ENCODE measurements at places on chromosomes 3 and 15. TPM values are rescaled to one million over a fixed set of nuclear protein-coding genes. Genes with fewer than 3 reads are reported as not detected.

RFT1 gene
- total RNA-seq: 13.4 TPM

ERICH6 gene
- 0.40 TPM for total RNA-seq

SYNM gene
- total RNA-seq: 32.5 TPM

SUCNR1 gene
- total RNA-seq: 2.6 TPM

CPEB1 gene
- 11.0 TPM for total RNA-seq

CNTN6 gene
- 37.1 TPM for total RNA-seq

HGD gene
- 0.50 TPM for total RNA-seq

CDHR4 gene
- total RNA-seq: 0.10 TPM

CEP19 gene
- total RNA-seq: 9.4 TPM

DGKG gene
- 20.6 TPM for total RNA-seq

PAK6 gene
- total RNA-seq: 5.0 TPM

GOLGA8T gene
- total RNA-seq: 1.1 TPM

CASR gene
- 0.11 TPM for total RNA-seq

SPATA12 gene
- not detected for total RNA-seq

PLA2G4D gene
- total RNA-seq: 0.06 TPM

GRCh38 chr3:108157273-108157672 is 65.0 kb downstream of the IFT57 start:
- no peak for DNase-seq

DNA sequence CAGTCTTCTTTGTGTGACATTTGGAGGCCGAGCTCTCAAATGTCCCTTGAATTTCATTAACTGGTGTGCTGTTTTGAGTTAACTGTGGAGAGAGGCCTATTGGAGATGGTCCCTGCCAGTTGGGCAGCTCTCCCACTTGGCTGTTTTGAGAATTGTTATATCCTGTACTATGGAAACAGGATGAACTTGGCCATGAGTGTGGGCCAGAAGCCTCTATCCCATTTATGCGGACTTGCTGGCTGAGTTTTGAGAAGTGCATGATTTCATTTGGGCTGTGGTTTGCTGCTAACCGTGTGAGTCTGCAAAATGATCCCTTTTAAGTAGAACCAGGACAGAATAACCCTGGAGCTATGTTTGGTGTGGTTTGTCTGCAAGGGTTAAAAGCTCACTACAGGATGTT is 366.0 kb downstream of the PTPRG start:
- DNase-seq: peak; percentile 73

DNA sequence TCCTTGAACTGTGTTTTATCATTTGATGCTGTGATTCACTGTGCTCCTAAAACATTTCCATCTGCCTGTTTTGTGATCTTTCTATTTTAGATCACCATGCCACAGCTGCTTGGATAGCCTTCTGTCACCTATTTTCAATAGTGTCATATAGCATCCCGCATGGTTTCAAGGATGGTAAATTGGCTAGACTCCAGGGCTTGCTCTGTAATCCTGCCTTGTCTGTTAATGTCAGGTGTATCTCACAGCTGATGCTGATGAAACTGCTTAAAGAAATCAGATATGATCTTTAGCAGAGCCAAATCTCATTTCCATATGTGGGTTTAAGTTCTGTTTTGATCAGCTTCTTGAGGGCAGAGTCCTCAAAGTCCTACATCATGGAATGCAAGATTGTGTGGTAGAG is 182.2 kb downstream of the UBE2E2 start:
- no peak for DNase-seq

DNA sequence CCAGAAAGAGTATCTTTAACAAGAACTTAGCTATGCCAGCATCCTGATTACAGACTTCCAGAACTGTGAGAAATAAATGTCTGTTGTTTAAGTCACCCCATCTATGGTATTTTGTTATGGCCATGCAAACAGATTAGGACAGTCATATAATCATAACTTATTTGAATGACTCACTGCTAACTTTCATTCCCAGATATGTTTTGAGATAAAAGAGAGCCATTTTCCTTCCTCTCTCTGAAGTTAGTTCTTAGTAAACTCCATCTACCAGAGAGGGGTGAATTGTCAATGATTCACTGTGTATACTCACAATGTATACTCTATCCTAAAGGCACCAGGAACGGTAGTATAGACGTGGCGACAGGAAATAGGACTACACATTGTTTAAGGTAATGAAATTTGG is 179.4 kb upstream of the DPH6 start:
- no peak for DNase-seq

GRCh38 chr3:14137445-14137844 is 12.6 kb downstream of the TMEM43 start:
- DNase-seq: no peak

- no peak for DNase-seq
Measured at GRCh38 chr3:13009132-13009945, 63.9 kb downstream of the IQSEC1 start.

DNA sequence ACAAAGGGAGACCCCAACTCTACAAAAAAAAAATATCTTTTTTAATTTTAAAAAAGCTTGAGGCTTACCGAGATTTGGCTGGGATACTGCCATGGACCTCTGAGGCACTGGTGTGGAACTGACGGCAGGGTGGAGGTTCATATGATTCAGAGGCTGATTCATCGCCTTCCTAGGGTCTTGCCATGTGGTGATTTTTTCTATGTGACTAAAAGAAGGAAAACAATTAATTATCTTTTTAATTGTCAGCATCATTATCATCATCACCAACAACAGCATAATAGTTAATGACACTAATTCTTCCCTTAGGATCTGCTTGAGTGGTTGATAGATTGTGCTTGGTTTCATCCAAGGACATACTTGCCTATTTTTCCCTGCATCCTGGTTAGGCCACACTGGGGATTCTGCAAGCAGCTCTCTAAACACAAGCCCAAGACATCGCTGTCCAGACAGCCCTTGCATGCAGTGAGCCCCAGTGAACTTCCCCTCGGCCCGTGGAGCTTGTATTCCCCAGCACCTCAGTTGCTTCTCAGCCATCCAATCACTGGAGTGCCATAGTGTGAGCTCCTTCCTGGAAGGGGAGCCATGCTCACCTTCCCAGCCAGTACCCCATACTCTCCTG is 84.9 kb downstream of the WWTR1 start:
- DNase-seq: no peak

- DNase-seq: no peak
Measured at GRCh38 chr15:43132830-43133429, 456 bp upstream of the TMEM62 start.

GRCh38 chr3:120448756-120449155 is 2.0 kb downstream of the FSTL1 start:
- DNase-seq: no peak

DNA sequence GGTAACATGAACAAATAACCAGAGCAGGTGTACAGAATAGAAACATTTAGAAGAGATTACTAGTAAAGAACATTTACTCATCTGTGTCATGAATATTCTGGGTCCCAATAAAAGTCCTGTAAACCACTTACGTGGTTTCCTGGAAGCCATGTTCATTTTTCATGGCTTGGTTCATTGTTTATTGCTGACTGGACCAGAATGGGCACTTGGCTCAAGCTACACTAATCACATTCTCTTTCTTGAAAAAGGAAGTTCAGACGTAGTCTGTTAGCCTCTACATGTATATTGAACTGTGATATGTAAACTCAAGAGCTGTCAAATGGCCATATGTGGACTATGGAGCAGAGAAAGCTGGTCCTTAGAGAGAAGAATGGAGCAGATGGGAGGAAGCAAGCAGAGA is 138.3 kb upstream of the FAM3D start:
- DNase-seq: no peak

- peak; percentile 4 for DNase-seq
Measured at GRCh38 chr15:43828061-43828657, 1.4 kb downstream of the WDR76 start.

DNA sequence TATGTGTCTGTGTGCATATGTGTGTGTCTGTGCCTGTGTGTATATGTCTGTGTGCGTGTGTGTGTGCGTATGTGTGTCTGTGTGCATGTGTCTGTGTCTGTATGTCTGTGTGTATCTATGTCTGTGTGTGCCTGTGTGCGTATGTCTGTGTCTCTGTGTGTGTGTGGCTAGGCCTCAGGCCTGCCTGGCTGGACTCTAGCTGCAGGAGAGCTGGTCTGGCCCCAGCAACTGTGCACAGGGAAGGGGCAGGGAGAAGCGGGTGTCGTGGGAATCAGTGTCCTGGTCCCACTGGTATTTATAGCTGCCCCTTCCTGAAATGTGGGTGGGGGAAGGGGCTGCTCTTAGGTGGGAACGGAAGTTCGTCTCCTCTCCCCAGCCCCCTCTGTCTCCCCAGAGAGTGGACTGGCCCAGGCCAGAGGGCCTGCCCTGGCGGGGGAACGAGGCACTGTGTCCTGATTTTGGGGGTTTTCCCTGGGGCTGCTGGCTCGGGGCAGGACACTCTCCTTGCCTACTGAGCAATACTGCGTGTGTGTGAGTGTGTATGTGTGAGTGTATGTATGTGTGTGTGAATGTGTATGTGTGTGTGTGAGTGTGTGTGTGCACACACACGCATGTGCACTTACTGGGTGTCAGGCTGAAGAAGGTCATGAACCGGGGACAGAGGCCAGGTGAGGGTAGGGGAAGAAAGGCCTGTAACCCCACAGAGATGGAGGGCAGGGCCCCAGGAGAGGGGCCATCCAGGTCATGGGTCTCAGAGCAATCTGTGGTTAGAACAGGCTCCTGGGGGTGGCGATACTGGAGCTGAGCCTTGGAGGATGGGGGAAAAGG is 6.6 kb downstream of the CSPG4 start:
- no peak for DNase-seq

DNA sequence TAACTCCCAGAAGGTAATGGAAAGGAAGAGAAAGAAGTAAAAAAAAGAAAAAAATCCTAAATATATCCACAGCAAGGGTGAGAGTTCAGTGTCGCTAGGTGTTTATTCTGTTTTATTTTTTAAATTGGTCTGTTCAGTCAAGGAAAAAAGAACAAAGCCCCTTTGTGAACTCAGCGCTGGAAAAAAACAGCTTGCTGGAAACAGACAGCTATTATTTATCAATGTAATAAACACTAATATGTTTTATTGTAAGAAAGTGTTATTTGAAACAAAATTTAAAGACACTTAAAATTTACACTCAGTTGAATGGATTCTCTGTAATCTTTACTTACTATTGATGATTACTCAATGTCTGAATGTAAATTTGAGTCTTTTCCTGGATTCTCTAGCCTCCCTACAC is 32.3 kb upstream of the LEKR1 start:
- DNase-seq: no peak

DNA sequence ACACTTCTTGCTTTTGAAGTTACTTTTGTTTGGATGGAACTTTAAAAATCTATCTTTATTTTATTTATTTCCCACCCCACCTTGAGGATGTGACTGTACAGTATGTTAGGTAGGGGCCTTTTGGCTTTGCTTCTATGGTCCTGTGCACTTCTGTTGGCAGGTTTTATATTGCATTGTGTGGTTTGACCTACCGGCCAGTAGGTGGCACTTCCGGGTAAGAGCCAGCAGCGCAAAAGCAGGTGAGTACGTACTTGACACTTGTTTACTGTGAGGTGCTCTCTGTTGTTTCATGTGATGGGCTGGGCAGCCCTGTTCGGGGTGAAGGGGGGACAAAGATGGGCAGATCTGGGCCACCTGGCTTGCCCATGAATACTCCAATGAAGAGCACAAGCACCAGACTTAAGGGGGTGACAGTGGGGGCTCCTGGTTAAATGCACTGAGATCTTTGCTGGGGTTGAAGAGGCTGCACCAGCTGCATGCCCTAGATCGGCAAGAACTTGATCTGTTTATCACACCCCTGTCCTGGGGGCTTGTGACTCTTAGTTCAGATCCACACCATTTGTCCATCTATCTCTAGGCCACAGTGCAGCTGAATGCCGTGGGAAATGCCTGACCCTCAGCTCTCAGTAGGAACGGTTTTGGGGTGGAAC is 131.6 kb downstream of the NLGN1 start:
- DNase-seq: no peak

DNA sequence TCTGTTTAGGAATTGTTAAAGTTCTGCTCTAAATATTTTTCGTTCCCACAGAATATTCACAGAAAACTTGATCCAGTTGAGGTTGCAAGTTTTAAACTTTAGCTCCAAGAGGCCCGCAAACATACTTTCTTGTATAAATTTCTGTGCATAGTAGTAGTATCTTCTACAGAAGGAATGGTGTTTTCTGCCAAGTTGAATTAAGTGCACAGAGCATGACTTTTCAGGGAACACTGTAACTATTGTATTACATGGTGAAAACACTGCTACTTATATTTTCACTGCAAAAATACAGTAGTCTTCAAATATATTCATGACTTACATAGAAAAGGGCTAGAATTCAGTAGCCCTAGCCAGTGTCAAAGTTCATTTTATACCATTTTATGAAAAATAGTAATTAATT is 67.0 kb downstream of the SUCNR1 start:
- no peak for DNase-seq

GRCh38 chr3:9194509-9195184 is 54.8 kb downstream of the SRGAP3 start:
- no peak for DNase-seq

- no peak for DNase-seq
Measured at GRCh38 chr3:177461765-177462164, 264.5 kb upstream of the TBL1XR1 start.

GRCh38 chr3:11582191-11582968 is 61.3 kb downstream of the VGLL4 start:
- DNase-seq: peak; percentile 71

DNA sequence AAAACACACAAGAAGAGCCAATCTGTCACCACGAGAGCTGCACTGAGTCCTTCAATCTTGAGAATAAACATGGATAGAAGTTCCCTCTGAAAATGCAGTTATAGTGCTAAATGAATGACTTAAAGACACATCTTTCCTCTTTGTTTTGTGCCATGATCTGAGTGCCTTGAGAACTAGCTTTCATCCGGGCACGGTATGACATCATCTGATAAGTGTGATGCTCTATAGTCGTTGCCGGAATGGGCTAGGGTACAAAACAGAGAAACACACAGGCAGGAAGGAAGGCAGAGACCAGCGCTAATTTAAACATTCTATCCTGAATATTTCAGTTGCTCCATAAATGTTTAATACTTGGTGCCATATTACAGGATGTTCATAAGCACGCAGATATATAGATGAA is 146.5 kb downstream of the TNIK start:
- DNase-seq: no peak

- no peak for DNase-seq
Measured at GRCh38 chr3:128330214-128330842, 136.4 kb downstream of the DNAJB8 start.

DNA sequence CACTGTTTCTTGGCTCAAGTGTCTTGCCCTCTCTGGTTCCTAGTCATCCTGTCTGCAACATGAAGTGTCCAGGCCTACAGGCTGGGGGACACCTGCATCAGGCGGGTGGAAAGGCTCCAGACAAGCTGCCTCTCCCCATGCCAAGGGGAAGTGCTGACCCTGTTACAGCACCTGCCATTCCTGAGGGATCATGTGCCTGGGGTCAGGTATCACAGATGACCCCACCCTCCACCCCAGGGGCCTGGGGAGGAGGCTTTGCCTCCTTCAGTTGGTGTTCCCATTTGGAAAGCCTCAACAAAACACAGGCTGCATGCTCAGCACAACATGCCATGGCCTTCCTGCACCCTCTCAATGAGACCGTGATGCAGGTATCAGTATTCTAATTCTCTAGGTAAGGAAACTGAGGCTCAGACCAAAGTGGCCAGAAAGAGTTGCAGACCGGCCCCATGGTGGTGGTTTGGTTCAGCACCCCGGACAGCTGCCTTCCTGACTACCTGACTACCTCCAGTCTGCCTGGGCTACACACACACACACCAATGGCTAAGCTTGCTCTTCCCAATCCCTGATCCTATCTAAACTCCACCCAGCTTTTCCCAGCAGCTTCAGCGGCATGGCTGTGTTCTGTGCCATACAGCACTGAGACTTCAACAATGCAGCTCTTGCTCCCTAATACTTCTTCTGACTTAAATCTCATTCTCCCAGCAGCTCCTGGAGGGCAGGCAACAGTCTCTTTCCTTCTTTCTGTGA is 69.7 kb upstream of the LINGO1 start:
- DNase-seq: no peak

Measured in spinal cord (tissue), 10 donors.